Stimulated activated CD4-positive, alpha-beta T cell treated with anti-CD3 and anti-CD28 coated beads, TNF-alpha, amount 100 ng/mL, for 48 hours (primary cell): ENCODE measurements at places on chromosomes 7 and 10.

- DNase-seq, result no peak
Measured at GRCh38 chr10:129546106-129546505, 79.1 kb downstream of the MGMT start.

DNA sequence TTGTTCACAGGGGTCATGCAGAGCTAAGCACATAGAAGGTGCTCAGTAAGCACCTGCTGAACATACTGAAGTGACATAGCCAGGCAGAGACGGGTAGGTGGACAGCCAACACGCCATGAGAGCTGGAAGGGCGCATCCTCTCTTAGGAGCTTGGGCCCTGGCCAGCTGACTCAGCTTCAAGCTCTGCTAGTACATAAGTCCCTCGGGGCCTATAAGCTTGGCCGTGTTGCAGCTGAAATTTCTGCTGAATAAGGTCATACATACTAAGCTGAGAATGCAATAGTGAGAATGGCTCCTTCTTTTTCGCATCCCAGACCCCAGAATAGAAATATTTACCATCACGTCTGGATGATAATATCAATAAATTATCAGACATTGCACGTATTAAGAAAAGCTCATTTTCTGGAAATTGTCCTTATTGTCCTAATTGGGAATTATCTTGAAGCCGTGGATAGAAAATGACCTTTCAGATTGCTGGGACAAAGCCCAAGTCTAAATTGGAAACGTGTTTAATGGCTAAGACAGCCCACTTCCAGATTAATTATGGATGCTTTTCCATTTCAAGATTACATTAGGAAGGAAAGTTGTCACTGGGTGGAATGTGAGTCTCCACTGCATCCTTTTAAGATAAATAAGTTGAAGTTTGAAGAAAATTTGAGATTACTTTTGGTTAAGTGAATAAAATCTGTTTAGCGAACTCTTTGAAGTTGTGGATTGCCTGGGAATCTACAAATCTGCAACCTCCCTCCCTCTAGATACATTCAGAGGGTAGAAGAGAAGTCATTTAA lies 287.1 kb upstream of the C7orf33 start:
- no peak for DNase-seq

DNA sequence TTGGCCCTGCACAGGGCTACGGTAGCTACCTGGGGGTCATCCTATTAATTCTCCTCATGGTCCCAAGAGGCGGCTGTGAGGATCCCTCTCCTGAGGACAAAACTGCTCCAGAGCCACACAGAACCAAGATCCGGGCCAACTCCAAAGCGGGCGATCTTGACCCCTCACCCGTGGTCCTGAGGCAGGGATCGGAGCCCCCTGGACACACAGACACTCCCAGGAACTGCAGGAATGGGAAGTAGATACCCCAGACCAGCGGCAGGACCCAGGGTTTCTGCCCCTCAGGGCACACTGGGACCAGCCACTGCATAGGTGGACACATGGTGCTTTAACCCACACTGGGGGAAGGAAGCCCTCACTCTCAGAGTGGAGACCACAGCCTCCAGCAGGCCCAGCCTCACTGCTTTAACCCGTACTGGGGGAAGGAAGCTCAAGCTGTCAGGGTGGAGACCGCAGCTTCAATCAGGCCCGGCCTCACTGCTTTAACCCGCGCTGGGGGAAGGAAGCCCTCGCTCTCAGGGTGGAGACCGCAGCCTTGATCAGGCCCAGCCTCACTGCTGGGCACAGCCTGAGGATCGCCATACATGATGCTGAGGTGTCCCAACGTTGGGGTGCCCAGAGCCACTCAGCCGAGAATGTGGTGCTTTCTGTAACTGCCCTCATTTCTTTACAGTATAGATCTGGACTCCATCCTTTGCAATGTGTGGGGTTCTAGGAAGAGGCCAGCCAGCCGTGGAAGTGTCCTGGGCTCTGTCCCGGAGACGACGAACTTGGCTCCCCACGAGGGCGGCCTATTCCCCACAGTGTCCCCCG lies 60.1 kb downstream of the DIP2C start:
- DNase-seq, result no peak

GRCh38 chr7:73905360-73905759 lies 44.4 kb downstream of the TMEM270 start:
- DNase-seq, result no peak

- DNase-seq, result no peak
Measured at GRCh38 chr7:123190109-123190831, 9.5 kb downstream of the SLC13A1 start.

DNA sequence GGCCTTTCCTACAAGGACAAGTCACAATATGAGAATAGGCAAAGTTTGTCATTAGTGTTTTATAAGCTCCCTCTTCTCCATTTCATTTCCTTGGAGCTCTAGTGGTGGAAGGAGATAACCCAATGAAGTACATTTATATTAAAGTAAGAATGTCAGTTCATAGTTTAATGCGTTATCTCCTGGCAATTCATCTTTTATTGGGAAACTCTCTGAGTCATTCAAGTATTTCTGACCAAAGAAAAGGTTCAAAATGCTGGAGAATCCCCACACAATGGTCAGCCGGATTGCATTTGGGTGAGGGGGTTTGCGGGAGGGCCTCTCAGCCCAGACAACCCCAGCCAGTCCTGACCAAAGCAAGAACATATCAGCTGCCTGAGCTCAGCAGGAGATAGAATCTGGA lies 321.5 kb upstream of the NRP1 start:
- DNase-seq, result no peak

DNA sequence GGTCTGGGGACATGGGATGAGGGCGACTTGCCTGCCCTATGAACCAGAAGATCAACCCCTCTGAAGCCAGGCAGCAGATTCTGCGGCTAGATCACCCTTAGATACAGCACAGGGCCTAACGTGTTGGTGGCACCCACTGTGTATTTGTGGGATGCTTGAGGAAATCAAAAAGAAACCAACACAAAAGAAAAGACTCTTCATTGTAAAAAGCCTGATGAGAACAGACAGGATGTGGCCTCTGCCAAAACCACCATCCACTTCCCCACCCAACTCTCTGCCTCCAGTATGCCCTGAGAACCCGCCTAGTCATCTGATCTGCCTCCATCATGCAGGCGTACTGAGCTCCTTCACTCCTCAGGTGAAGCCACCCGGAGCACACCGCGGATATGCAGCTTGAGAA lies 97.2 kb upstream of the INSYN2A start:
- peak; percentile 1 for DNase-seq

GRCh38 chr7:23106823-23107663 lies 1.5 kb downstream of the KLHL7 start:
- no peak for DNase-seq

GRCh38 chr10:103658049-103658577 lies 164.6 kb downstream of the NEURL1 start:
- DNase-seq, result no peak

DNA sequence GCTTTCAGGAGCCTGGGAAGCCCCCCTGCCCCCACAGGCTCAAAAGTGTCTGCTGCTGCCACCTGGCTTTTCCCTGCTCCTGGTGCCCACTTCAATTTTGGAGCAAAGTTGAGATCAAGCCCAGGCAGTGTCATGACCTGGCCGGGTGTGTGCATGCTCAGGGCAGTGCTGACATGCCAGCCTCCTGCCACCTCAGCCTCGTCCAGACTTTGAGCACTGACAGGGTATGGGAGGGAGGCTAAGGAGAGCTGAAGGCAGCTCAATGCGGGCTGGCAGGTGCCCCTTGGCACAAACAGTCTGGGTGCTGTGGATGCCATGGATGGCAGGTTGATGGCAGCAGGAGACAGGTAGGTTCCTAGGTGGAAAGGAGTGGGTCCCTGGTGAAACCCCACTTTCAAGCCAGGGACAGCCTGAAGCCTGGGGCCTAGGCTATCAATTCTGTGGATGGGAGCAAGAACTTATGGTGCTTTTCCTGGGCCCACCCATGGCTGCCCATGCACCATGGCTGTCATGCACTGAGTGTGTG lies 12.3 kb upstream of the ECHDC3 start:
- DNase-seq, result no peak

GRCh38 chr10:89398003-89398749 lies 5.8 kb downstream of the IFIT1 start:
- no peak for DNase-seq

DNA sequence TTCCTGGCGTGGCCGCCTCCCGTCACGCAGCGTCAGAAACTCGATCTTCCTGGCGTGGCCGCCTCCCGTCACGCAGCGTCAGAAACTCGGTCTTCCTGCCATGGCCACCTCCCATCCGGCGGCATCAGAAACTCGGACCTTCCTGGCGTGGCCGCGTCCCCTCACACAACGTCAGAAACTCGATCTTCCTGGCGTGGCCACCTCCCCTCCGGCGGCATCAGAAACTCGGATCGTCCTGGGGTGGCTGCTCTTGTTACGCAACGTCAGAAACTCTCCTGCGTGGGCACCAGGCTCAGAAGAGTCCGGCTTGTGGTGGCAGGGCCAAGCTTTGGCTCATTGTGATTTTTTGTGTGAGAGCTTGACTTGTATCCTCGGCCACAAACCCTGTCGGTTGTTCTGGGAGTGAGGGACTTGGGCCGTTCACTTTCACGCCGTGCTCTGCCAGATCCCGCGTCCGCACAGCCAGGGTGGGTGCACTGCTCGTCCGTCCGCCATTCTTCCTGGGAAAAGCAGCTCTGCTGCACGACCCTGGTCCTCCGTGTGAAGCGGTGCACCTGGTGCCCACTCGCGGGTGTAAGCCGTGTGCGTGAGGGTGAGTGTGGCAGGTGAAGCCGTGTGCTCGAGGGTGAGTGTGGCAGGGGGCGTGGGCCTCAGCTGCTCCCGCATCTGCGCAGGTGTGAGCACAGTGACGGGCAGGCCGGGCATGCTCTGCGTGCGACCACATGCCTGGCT lies 49.4 kb upstream of the SUN1 start:
- DNase-seq, result no peak

- DNase-seq, result no peak
Measured at GRCh38 chr7:103640031-103640779, 194.2 kb upstream of the SLC26A5 start.

DNA sequence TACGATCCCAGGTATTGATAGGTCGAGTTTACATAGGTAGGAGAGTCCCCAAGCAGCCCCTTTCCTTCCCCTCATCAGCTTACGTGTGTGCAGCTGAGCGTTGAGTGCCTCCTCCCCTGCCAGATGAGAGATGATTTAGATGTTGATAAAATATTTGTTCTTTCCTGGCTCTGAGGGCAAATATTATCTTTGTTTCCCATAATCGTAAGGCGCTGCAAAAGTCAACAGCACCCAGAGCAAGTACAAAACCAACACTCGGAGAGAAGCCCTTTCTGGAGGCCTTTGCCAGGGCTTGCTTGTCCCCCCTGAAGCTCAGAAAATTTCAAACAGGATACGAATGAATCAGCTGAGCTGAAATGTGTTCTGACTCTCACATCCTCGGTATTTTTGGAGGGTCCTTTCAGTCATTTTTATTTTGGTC lies 683.2 kb downstream of the LRMDA start:
- DNase-seq, result no peak

DNA sequence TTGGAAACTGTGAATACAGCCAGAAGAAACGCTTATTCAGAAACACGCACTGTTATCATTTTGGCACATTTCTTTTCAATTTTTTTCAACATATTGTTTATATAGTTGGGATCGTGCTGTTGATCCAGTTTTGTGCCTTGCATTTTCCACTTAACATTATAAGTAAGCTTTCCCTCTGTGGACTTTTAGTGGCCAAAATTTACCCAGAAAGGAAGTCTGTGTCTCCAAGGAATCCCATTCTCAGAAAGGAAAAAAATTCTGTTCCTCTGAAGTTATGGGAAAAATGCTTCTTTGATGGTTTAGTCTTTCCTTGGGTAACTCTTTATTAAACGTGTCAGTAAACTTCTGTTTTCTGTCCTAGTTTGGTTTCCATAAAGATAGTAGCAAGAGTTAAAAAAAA lies 280.0 kb downstream of the REEP3 start:
- DNase-seq, result no peak

DNA sequence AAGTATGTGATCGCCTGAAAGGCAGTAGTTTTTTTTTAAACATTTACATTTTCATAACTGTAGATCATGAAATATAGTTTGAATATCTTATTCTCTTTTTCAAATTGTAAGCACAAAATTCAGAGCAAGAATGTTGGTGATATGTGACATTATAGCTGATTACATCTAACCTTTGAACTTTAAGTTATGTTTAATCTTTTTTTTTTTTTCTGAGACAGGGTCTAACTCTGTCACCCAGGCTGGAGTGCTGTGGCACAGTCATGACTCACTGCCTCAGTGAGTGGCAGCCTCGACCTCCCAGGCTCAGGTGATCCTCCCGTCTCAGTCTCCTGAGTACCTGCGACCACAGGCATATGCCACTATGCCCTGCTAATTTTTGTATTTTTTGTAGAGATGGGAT lies 278.7 kb upstream of the NEBL start:
- no peak for DNase-seq

GRCh38 chr7:159142199-159142598 lies 2.5 kb downstream of the VIPR2 start:
- DNase-seq, result no peak

GRCh38 chr10:120987359-120987758 lies 136.2 kb downstream of the WDR11 start:
- no peak for DNase-seq

DNA sequence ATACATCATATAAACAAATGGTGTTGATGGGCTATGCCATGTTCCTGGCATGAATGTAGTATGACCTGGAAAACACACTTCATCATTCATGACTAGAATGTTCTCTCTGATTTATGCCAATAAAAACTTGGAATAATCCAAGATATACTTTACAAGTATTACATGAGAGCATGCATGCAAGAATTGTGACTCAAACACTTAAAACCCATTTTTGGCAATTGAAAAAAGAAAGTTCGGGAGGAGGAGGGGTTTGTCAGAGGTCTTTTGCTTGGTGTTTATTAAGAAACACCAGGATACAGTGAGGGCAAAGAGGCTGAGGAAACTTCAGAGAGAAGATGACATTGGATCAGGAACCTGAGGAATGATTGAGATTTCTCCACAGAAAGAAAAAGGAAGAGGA lies 10.2 kb upstream of the CUL1 start:
- no peak for DNase-seq

GRCh38 chr7:98418271-98418635 lies 17.4 kb upstream of the BAIAP2L1 start:
- no peak for DNase-seq

GRCh38 chr10:113859261-113859660 lies 4.8 kb downstream of the NHLRC2 start:
- no peak for DNase-seq

DNA sequence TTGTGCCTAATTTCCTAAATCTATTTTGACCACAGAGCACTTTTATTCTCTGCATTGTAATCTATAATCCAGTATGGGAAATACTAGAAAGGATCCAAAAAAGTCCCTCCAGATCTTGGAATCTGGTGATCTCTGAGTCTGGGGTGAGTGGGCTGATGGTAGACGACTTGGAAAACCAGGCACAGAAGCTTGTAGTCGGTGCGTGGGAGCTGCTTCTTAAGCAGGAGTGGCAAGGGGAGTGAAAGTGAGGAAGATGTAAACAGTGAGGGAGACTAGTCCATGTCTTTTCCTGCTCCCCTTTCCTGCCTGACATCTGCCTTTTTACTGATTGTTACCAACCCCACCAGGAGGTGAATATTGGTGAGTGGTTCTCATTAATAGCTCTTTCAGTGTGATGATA lies 6.8 kb downstream of the AUTS2 start:
- DNase-seq, result no peak

GRCh38 chr7:121072826-121073225 lies 84.3 kb downstream of the CPED1 start:
- DNase-seq, result no peak
